Stimulated activated CD8-positive, alpha-beta memory T cell treated with anti-CD3 and anti-CD28 coated beads, Interleukin-7, amount 100 ng/mL, for 1 hour (primary cell): ENCODE measurements at places on chromosomes 2 and 18.
A peak's percentile ranks its signal among the peaks of the same experiment; 100 is the strongest.

GRCh38 chr2:66442516-66443185 lies 7.7 kb downstream of the MEIS1 start:
- no peak for DNase-seq

DNA sequence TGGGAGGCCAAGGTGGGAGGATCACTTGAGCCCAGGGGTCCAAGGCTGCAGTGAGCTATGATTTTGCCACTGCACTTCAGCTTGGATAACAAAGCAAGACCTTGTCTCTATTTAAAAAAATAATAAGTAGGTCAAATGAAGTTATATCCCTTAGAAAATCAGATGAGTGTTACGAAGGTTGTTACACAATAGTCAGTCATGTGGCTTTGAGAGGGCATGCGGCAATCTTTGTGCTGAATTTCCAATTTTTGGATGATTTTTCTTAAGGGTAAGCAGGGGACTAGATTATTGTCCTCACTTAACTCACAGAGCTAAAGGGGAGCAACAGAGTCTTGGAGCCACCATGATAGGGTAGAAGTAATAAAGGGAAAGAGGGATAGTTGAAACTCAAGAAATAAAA lies 71.8 kb downstream of the B3GNT2 start:
- no peak for DNase-seq

DNA sequence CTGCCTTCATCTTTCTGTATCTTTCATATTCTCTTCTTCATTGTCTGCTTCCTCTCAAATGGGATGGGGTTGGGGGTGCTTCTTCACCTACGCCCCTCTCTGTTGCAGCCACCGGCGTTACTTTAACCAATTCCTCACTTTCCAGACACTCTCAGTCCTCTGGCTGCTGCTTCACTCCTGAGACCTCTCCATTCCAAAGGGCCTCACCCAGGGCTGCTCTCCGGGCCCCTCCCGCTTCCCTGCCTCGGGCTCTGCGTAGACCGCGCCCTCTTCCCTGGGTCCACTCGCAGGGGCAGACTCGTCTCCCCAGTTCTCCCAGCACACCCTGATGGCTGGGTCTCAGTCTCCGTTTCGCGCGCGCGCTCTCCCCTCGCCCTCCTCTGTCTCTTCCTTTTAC lies 926 bp downstream of the SERPINB8 start:
- DNase-seq = no peak

DNA sequence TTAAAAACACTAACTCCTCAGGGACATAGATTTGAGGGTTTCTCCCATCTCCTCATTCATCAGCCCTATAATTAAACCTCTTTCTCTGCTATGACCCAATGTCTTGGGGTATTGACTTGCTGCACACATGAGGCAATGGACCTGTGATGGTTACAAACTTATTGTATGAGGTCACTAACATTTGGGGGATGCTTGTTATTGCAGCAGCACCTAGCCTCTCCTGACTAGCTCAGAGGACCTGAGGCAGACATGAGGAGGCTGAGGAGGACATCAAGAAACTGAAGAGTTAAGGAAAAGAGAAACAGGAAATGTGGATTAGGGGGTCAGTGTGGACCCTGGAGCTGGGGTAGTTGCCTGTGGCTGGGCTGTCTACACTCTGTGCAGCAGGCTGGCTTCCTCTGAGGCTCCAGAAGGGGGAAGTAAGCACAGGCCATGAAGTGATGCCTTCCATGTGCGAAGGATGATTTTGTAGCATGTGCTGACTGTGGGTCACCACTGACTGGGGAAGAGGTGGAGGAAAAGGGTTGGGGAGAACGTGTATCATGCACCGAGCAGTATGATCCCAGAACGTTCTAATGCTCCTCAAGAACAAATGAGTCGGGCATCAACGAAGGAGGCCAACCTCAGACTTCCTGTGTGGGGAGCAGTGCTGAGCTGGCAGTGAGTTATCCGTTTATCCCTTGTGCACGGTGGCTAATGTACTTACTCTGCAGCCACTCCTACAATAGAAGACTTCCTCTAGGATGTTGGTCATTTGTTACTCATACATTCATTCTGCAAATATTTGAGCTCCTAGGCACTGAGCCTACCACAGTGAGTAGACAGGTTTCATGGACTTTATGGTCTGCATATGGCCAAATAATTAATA lies 42.1 kb upstream of the RFX8 start:
- no peak for DNase-seq

DNA sequence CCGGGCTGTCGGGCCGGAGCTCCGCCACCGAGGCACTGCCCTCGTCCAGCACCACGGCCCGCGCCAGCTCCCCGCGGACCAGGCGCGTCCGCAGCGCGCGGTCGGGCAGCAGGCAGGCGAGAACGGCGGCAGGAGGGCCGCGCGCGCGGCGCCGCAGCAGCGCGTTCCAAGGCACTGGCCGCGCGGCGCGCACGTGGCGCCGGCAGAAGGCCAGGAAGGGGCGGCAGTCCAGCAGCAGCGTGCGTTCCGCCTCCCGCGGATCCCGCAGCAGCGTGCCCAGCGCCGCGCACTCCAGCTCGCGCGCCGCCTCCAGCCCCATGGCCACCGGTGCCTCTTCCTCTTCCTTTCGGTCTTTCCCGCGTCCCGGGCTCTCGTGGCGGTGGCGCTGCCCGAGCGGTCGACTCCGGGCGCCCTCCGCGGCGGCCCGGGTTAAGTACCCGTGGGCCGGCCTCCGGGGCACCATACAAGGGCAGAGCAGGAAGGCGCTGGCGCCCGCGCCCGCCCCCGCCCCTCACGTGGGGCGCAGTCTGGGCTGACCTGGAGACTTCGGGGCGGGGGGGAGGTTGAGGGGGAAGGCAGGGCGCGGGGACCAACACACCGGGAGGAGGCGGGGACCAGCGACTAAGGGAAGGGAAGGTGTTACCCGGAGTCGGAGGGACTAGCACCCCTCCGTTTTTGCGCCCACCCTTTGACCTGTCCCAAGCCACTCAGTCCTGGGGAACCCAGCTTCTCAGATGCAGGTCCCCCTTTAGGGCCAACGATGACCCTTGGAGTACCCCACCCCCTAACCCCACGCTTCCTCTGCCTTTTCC lies at the start of gene DUSP2:
Gene DUSP2, minus strand, starts transcription at position 405 of the 812 bp plus-strand sequence. Its CDS starts 86 bp downstream, at position 319.
- peak; percentile 81 for DNase-seq

DNA sequence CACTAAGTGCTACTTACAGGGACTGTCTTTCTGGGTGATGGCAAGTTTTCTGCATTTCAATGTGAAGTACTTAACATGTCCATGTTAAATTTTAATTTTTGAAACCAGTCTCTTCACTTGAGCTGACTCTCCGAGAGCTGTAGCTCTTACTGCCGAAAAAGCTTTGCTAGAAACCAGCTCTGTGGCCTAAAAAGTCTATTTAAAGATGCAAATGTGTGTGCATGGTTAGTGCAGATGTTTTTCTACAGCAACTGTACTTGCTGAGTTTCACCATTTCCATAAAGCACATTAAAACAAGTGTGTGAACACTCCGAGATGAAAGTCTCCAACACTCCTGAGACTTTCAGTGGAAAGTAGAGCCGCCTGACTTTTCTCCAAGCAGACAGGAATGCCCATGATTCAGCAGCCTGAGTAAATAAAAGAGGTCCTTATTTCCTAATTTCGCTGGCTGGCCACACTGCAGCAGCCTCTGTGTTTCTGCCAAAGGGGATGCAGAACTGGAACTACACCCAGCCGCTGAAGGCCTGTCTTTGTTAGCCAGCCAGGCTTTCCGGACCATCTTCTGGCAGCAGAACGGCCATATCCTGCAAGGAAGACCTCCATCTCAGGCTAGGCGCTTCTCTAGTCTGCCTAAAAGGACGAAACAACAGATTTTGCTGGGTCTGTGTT lies 121.2 kb downstream of the ZNF521 start:
- DNase-seq = no peak

DNA sequence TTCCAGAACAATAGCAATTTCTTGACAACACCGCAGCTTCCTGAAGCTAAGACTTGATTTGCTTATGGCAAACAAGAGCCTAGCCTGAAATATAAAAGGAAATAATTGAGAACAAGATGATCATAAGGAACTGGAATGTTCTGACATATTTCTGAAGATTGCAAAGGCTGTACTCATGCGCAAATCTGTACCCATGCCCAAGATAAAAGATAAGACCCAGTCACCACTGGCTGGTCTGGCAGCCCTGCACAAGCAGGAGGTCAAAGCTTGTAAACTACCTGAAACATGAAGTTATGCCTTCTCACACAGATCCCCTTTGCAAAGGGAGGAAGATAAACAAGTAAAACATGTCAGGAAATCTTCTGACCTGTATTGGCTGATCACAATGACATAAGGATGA lies 160.8 kb upstream of the GYPC start:
- no peak for DNase-seq

- DNase-seq = no peak
Observed at GRCh38 chr2:99827296-99827999, 314.9 kb downstream of the AFF3 start.

DNA sequence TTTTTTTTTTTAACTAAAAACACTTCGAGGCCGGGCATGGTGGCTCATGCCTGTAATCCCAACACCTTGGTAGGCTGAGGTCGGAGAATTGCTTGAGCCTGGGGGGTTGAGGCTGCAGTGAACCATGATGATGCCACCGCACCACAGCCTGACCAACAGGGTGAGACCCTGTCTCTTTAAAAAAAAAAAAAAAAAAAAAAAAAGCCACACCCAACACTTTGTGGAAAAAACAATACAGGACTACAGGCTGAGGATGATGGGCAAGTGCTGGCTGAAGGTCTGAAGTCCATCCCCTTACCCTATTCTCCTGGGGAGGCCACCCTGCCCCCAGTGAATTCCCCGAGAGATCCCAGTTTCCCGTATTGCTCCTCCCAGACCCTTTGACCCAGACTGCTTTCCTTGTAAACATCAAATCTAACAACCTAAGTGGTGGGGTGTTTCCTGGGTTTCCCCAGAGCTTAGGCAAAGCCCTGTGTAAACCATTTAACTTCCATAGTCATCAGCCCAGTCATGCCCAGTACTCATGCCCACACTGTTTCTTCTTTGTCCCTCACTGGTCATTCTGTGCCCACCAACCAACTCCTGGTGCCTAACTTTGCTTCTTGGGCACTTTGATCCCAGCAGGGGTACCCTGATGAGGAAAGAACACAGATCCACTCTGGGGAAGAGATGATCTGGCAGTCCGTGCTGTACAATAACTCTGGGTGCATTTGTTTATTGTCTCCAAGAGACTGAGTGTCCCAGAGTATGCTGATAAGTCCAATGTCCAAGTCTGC lies 5.8 kb upstream of the TMEM37 start:
- DNase-seq = no peak

DNA sequence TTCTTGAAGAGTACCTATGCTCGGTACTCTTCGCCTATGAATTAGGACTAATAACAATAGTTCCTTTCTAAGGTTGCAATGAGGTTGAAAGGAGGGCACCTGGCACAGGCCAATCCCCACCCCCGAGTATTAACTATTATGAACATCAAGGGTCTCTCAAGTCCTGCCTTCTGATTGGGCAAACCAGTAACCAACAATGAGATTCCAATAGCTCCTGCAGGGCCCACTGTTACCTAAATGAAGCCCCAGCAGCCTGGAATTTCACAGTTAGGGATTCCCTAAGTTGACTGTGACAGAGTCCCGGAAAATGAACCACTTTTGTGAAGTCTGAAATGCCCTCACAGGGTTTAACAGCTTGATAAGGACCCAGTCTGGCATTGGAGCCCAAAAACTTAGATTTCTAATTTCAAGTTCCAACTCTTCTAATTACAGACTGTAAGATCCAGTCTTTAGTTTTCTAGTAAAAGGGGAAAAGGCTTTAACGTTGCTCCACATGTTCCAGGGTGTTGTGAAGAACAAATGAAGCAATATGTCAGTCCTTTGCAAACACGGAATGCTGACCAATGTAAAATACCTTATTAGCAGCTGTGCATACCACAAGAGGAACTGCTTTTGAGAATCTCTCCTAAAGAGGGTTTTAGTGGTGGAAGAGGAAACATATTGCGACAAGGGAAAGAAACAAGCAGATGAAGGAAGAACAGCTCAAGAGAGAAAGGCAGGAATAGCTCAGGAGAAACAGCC lies 277.7 kb upstream of the MAP2 start:
- DNase-seq = no peak

GRCh38 chr2:101106453-101107181 lies 44.6 kb downstream of the TBC1D8 start:
- no peak for DNase-seq

DNA sequence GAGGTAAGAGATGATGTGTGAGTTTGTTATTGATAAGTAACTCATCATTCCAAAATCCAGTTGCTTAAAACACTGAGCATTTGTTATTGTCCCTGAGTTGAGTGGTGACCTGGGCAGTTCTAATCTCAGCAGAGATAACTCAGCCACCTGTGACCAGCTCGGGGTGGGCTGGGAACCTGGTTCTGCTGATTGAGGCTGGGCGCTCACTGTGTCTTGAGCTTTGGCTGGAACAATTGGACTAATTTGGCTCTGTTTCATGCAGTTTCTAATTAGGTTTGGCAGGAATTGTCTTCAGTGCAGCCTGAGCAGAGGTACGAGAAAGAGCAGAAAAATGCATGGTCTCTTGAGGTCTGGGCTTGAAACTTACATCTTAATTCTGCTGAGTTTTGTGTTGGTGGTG lies 144.7 kb downstream of the RNF144A start:
- DNase-seq = no peak

DNA sequence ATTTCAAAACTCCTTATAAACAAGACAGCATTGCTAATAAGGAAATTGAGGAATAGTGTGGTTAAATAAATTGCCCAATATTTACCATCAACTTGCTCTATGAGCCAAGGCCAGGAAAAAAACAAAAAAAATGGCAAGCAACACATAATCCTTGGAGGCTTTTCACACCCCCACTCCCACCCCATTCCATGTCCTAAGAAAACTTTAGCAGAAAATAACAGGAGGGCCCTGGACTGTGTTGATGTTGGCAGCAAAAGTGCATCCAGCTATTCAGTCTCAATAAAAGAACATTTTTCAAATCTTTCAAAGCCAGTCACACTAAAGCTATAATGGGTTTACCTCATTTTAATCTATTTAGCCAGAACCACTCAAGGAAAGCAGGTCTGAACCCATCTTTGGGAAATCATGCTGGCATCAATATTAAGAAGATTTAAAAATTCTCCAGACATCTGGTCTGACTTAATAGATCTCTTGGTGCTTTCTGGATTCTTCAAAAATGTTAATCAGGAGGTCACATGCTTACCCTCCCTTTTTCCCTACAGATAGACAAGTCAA lies 34.6 kb upstream of the STK17B start:
- no peak for DNase-seq

GRCh38 chr18:67132919-67133318 lies 383.6 kb downstream of the DSEL start:
- DNase-seq = no peak

DNA sequence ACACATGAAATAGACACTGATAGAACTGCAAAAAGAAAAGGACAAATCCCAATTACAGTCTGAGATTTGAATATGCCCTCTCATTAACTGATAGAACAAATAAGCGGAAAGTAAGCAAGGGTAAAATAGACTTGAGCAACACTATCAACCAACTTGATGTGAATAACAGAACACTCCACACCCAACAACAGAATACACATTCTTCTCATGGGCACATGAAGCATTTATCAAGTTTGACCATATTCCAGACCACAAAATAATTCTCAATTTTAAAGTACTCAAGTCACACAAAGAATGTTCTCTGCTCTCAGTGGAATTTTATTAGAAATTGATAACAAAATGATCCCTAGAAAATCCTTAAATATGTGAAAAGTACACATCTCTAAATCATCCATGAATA lies 19.0 kb downstream of the ETAA1 start:
- DNase-seq = no peak

GRCh38 chr18:48161911-48162698 lies 231.6 kb upstream of the SMAD2 start:
- no peak for DNase-seq

GRCh38 chr18:74356959-74357358 lies 41.3 kb downstream of the C18orf63 start:
- no peak for DNase-seq
